Naive thymus-derived CD4-positive, alpha-beta T cell (primary cell): ENCODE measurements at places on chromosomes 4 and X.

- no peaks in the 10 kb centered on the region for H3K36me3 ChIP-seq
- no peak overlapping the region for H3K27ac ChIP-seq
Observed at GRCh38 chr4:14184265-14184664, 556.7 kb upstream of the BOD1L1 start.

DNA sequence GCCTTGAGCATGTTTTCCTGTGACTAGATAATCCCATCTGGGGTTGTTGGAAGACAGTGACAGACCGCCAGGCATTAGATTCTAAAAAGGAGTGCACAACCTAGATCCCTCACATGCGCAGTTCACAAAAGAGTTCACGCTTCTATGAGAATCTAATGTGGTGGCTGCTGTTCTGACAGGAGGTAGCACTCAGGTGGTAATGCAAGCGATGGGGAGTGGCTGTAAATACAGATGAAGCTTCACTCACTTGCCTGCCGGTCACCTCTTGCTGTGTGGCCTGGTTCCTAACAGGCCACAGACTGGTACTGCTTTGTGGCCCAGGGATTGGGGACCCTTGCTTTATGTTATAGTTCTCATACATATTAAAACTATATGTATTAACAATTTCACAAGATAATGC is 81.9 kb upstream of the TMLHE start:
- no peaks in the 10 kb centered on the region for H3K36me3 ChIP-seq
- no peak for DNase-seq
- H3K4me3 ChIP-seq, result no peak overlapping the region
- H3K4me1 ChIP-seq, result no peaks in the 10 kb centered on the region

DNA sequence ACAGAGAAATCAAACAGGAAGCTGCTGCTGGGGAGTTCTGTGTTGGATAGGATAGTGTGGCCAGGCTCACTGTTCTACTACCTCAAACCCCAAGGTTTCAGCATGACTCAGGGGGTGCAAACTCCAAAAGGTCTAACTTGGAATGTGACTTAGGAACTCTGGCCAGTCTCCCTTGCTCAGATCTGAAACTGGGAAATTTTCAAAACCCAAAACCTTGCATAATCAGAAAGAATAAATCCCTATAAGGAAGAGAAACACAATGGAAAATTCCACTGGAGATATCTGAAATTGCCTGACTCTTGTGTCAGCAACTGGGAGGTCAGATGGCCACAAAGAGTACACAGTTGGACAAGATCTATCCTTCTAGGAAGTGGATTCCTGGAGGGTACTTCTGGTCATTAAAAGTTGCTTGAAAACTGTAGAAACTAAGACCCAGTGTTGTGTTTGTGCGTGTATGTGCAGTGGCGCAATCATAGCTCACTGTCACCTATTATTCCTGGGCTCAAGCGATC is 58.0 kb downstream of the PPEF2 start:
- no peaks in the 10 kb centered on the region for H3K36me3 ChIP-seq
- no peaks in the 10 kb centered on the region for H3K27me3 ChIP-seq
- H3K4me3 ChIP-seq, result no peak overlapping the region
- no peak for DNase-seq

GRCh38 chr4:140640150-140640748 is 71.5 kb upstream of the UCP1 start:
- no peaks in the 10 kb centered on the region for H3K27me3 ChIP-seq
- H3K27ac ChIP-seq, result no peak overlapping the region
- no peaks in the 10 kb centered on the region for H3K36me3 ChIP-seq
- no peak for DNase-seq
- H3K4me3 ChIP-seq, result no peak overlapping the region
- no peaks in the 10 kb centered on the region for H3K4me1 ChIP-seq

DNA sequence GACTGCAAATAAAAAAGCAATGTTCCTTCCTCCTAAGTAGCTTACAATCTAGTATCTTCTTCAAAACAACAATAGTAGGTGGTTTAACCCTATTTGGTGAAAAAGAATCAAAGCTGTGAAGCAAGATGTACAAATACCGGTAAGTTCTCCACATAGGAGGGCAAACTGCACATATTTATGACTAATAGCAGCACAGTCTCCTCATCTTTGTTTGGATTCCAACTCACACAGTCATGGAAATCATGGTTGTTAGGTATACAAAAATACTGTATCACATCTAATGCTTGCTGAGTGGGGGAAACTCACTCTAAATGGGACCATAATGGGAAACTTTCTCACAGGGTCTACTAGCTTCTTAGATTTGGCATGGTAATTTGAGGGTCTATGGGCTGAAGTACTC is 597.2 kb downstream of the INPP4B start:
- H3K27ac ChIP-seq, result no peak overlapping the region
- DNase-seq, result no peak
- H3K4me3 ChIP-seq, result no peak overlapping the region
- peaks cover 9% of the 10 kb centered on the region for H3K36me3 ChIP-seq
- H3K27me3 ChIP-seq, result no peaks in the 10 kb centered on the region
